HTR-8/SVneo (cell line): ENCODE measurements at places on chromosomes 16 and 17.

GRCh38 chr16:50531359-50531758 lies 16.8 kb upstream of the NKD1 start:
- no peak for DNase-seq

- no peak for DNase-seq
Observed at GRCh38 chr16:125011-125410, 13.5 kb downstream of the NPRL3 start.

DNA sequence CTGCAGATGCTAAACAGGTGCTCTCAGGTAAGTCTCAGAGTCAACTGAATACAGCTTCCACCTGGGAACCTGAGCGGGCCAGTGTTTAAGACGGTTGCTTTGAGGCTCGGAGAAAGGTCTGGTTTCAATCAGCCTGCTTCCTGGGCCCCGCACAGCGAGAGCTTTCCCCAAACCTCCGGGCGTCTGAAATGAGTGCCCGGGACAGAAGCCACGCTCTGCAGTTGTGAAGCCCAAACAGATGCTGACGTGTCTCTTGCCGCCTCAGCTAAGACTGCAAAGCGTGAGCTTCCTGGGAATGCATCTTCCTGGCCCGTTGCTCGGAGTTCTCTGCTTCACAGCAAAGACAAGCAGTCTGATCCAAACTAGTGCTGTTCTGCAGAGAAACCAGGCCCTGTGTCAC lies 36.7 kb downstream of the PLXDC1 start:
- no peak for DNase-seq

GRCh38 chr17:82299452-82299851 lies 18.0 kb downstream of the CD7 start:
- no peak for DNase-seq

DNA sequence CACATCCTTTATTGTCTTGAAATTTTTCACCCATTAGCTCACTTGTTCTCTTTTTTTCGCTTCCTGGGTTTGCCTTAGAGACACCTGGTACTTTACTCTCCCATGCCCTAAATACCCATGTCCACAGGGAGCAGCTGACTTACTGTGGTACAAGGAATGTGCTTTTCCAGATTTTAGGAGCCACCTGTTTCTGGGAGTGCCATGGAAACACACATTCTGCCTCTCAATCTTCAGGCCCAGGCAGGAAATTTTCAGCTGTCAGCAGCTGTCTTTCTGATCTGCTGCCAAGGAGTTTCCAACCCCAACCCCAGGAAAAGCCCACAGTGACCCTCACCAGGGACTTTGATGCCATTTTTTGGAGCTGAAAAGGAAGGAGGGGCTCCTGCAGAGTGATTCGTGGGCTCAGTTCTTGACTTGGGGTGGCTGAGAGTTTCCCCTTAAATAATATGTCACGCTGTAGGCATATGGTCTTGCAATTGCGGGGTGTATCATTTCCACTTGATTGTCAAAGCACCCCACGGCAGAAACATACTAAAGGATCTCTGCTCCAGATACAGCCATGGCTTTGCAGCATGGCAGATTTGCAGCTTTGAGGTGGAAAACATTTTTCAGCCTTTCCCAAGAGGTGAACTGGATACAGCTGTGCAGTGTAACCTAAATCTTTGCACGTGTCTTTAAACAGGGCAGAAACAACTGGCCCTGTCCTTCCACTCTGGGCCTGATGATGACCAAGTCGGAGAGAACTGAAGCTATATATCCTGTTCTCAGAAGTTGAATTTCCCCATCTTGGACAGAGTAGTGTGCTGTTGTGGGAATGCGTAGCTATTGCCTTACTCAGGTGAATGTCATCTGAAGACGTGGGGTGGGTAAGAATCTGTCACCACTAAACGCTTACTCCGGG lies 19.2 kb downstream of the RBFOX1 start:
- no peak for DNase-seq

DNA sequence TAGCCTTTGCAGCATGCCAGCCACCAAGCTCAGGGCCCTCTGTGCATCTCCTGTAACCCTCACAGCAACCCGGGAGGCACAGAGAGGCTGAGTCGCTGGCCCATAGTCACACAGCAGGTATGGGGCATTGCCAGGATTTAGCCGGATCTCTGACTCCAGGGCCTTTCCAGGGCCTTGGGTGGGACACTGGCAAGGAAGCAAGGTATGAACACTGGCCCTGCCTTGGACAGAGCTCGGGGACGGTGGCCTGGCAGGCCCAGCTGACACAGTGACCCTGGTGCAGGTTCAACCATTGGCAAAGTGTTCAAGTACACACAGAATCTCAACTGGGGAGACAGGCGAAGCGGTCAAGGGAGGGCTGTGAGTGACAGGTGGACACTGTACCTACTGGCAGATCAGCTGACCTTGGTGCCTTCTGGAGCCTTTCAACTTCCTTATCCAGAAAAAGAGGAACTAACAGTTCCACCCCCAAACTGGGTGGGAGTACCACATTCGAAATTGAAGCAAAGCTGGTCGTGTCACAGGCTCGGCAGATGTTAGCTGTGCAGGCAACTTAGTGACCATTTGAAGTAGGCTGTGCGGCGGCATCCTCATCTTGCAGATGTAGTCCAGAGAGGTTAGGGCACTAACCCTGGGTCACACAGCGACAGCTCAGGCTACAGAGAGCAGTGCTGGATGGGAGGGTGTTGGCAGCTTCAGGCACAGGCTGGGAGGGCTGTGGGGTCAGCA lies 287.4 kb downstream of the SEC14L1 start:
- DNase-seq: no peak

DNA sequence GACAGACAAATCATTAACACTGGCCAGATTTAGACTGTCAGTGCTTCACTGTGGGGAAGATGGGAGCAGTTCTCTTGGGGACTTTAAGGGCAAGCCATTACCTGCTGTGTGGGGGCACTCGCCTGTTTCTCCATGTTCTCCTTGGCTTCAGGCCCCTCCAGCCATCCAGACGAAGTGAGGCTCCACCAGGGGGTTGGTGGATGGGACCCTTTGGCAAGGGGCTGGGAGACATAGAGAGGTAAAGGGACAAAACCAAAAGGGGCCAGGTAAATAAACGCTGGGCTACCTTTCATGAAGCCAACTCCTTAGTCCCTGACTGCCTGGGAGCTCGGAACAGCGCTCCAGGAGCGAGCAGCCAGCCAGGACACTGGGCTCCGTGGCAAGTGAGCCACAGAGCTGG lies 14.0 kb downstream of the TBX4 start:
- DNase-seq: no peak

DNA sequence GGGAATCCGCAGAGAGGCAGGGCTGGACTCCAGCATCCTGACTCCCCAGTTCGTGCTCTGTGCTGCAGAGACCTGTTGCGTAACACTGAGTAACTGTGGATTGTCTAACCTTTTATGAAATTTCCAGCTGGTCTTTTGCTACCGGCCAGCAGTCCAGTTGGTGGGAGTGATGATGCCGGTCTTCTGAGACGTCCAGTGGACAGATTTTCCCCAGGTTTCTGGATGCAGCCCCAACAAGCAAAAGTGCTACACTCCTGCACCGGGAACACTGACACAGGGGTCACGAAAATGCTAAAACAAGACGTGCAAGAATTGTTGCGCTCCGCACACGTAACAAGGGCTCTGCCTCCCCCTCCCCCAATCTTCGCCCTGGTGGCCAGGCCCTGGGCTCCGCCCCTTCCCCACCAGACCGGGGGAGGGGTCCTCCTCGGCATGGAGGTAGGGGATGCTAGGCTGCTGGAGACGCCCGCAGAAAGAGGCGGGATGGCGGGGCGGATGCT lies 701 bp upstream of the MRC2 start:
- DNase-seq: peak; percentile 87

GRCh38 chr17:81209141-81209540 lies 13.6 kb downstream of the CEP131 start:
- DNase-seq: no peak

GRCh38 chr17:6374271-6374691 lies 60.6 kb downstream of the AIPL1 start:
- no peak for DNase-seq

DNA sequence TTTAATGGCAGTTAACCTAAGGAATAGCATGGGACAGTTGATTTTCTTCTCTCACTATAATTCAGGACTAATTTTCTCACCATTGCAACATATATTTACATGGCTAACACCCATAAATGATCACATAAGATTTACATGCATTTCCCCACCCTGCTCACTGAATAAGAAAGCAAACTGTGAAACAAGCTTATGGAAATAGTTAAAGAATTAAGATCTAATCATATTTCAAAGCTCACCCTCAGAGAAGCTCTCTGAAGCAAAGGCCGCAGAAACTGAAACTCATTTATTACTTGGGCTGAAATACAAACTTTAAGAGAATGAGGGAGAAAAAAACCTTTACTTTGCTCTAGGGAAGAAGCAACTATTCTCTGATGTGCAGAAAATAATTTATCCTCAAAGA lies 218.7 kb upstream of the AXIN2 start:
- no peak for DNase-seq

- no peak for DNase-seq
Observed at GRCh38 chr16:30535106-30535776, 583 bp upstream of the ZNF747 start.

- DNase-seq: no peak
Observed at GRCh38 chr16:88493879-88494278, 40.8 kb downstream of the ZFPM1 start.

GRCh38 chr17:58484600-58484999 lies 3.6 kb downstream of the HSF5 start:
- no peak for DNase-seq

DNA sequence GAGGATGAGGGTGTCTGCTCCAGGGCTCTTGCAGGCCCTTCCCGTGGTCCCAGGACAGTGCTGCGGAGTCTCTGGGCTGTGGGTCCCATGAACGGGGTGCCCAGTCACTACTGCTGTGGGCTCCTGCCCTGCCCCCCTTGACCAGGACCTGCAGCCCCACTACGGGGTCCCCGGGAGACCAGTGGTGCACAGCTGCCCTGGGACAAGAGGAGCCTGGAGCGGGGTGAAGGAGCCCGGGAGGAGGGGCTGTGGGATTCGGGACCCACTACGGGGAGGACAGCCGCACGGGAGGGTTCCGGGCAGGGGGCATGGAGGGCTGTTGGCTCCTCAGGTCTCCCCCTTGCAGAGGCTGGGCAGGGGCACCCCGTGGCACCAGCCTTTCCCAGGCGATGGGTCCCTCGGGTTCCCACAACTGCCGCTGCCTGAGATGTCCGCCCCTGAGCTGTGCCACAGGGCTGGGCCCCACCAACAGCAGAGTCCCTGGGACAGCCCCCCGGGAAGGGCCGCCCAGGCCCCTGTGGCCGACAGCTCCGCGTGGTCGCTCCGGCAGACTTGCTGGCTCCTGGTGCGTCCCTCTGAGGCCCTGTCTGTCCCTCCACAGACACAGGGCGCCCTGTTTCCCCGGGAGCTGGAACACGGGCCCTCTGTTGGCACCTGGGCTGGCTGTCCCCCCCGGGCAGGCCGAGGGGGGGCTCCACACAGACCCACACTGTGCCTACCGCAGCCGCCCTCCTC lies 52.1 kb upstream of the GNG13 start:
- DNase-seq: no peak

DNA sequence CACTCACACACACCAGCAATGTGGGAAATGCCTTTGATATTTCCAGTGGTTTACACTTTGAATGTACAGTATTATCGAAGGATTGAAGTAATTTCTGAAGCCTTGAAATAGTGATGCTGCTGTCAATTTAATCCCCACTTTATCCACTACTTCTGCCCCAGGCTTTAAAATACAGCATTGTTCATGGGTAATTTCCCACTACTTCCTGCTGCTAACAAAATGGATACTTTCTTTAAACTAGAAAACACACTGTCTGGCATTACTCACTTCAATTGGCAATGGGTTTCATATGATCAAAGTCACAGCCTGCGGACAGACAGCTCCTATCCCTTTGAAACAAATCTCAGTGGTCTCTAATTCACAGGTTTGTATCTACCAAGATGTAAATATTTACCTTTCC lies 292.2 kb downstream of the CDH11 start:
- no peak for DNase-seq

GRCh38 chr16:87125206-87126155 lies 191.7 kb downstream of the C16orf95 start:
- DNase-seq: no peak

DNA sequence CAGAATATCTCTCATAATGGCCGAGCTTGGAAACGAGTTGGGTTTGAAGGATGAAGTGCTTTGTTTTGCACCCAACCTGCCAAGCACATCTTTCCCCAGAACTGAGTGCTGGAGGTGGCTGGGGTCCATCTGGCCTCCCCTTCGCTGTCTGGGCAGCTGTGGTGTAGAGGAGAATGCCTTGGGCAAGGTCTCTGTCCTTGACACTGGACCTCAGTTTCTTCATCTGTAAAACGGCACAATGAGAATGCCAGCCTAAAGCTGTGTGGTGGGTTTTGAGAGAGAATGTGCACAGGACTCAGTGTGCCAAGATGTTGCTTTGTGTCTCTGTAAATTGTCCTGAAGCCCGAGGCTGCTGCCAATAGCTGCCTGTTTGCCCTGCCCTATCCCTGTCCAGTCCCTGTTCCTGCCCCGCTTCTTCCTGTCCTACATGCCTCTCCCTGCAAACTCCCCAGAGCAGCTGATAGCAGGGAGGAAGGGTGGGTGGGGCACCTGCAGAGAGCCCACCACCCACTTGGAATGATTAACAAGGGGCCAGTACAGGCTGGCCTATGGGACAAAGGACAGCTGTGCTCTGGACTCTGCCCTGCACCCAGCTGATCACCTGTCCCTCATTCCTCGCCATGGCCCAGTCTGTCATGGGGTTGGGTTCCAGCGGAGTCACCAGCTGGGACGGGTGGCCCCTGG lies 15.3 kb downstream of the LASP1 start:
- no peak for DNase-seq

- no peak for DNase-seq
Observed at GRCh38 chr17:17110520-17110919, 68.3 kb downstream of the MPRIP start.

DNA sequence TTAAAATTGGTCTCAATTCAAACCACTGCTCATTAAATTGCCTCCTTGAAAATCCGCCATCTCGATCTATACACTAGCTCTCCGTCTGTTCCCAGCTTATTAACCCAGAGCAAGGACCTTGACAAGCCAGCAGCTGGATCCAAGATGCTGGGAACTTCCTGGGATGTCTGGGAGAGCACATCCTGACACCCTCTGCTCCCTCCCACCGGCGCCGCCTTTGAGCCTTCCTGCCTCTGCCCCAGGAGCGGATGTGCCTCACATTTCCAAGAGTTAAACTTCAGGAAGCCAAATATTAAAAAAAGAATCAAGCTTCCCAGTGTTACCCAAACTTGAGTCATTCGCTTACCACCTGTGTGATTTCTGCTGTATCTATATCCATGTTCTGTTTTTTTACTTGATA lies 107.9 kb downstream of the HAPSTR1 start:
- DNase-seq: no peak

GRCh38 chr16:23950898-23951297 lies 115.1 kb downstream of the PRKCB start:
- no peak for DNase-seq

GRCh38 chr16:3152027-3152276 lies 17.1 kb downstream of the ZNF213 start:
- DNase-seq: no peak
